ENCODE measurements at places on chromosomes 3 and 15.

- H3K27me3 ChIP-seq = no peaks in the 10 kb centered on the region
- H3K4me3 ChIP-seq = no peak overlapping the region
- H3K27ac ChIP-seq = no peak overlapping the region
- H3K4me1 ChIP-seq = peaks cover 8% of the 10 kb centered on the region
- DNase-seq = no peak
Measured at GRCh38 chr3:106261915-106262683, 393.3 kb upstream of the CBLB start.

- H3K27ac ChIP-seq = no peak overlapping the region
- H3K27me3 ChIP-seq = no peaks in the 10 kb centered on the region
- no peak overlapping the region for H3K4me3 ChIP-seq
- DNase-seq = no peak
Measured at GRCh38 chr3:29329986-29330890, 49.4 kb downstream of the RBMS3 start.

GRCh38 chr3:61807865-61808276, 246.5 kb downstream of the PTPRG start:
- DNase-seq = no peak
- H3K4me1 ChIP-seq = no peaks in the 10 kb centered on the region
- no peak overlapping the region for H3K4me3 ChIP-seq

GRCh38 chr3:17546500-17547255, 195.8 kb downstream of the TBC1D5 start:
- H3K36me3 ChIP-seq = peaks cover 34% of the 10 kb centered on the region
- no peaks in the 10 kb centered on the region for H3K4me1 ChIP-seq
- no peak for DNase-seq
- H3K27ac ChIP-seq = no peak overlapping the region
- no peaks in the 10 kb centered on the region for H3K27me3 ChIP-seq

- H3K4me1 ChIP-seq = no peaks in the 10 kb centered on the region
- H3K4me3 ChIP-seq = no peak overlapping the region
- no peaks in the 10 kb centered on the region for H3K36me3 ChIP-seq
Measured at GRCh38 chr3:169310184-169310939, 353.1 kb downstream of the MECOM start.

DNA sequence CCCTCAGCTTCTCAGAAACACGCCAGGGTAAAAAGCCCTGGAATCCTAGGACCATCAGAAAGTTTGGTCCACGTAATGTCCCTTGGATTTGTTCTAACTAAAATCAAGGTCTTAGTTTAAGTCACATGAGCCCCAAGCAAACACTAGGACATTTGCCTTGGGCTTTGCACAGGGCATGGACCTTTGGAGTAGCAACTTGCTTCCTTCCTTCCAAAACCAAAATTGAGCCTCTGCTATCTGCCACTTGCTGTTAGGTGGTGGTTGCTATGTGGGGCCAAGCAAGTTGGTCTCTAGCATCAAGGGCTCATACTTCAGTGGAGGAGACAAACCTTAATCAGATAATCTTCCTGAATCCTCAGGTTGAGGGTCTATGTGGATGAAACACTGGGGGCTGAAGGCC, 4.0 kb upstream of the DAG1 start:
- H3K4me3 ChIP-seq = no peak overlapping the region
- H3K36me3 ChIP-seq = peaks cover 7% of the 10 kb centered on the region
- H3K27ac ChIP-seq = no peak overlapping the region
- H3K4me1 ChIP-seq = peaks cover 14% of the 10 kb centered on the region
- no peaks in the 10 kb centered on the region for H3K27me3 ChIP-seq

- H3K4me3 ChIP-seq = no peak overlapping the region
- H3K27me3 ChIP-seq = no peaks in the 10 kb centered on the region
- H3K27ac ChIP-seq = peak overlapping the region; percentile 54
- no peak for DNase-seq
- H3K36me3 ChIP-seq = peaks cover 98% of the 10 kb centered on the region
Measured at GRCh38 chr15:78929536-78930264, 15.1 kb downstream of the CTSH start.

- DNase-seq = no peak
- H3K4me3 ChIP-seq = no peak overlapping the region
- no peaks in the 10 kb centered on the region for H3K36me3 ChIP-seq
- no peaks in the 10 kb centered on the region for H3K4me1 ChIP-seq
- no peaks in the 10 kb centered on the region for H3K27me3 ChIP-seq
- no peak overlapping the region for H3K27ac ChIP-seq
Measured at GRCh38 chr3:155428563-155428962, 135.1 kb upstream of the STRIT1 start.

- H3K4me1 ChIP-seq = no peaks in the 10 kb centered on the region
- H3K4me3 ChIP-seq = no peak overlapping the region
- no peaks in the 10 kb centered on the region for H3K36me3 ChIP-seq
- H3K27me3 ChIP-seq = peaks cover 14% of the 10 kb centered on the region
- H3K27ac ChIP-seq = no peak overlapping the region
- DNase-seq = no peak
Measured at GRCh38 chr3:127478922-127479321, 111.6 kb downstream of the TPRA1 start.

- H3K27me3 ChIP-seq = no peaks in the 10 kb centered on the region
- no peak for DNase-seq
- H3K36me3 ChIP-seq = no peaks in the 10 kb centered on the region
- H3K4me3 ChIP-seq = no peak overlapping the region
Measured at GRCh38 chr3:102181175-102181920, 253.5 kb upstream of the ZPLD1 start.

GRCh38 chr3:132898141-132898540, 140.1 kb upstream of the TMEM108 start:
- DNase-seq = no peak
- no peak overlapping the region for H3K4me3 ChIP-seq
- H3K27me3 ChIP-seq = no peaks in the 10 kb centered on the region
- H3K27ac ChIP-seq = no peak overlapping the region

GRCh38 chr3:158977497-158977896, 175.6 kb downstream of the MFSD1 start:
- no peaks in the 10 kb centered on the region for H3K36me3 ChIP-seq
- DNase-seq = no peak
- no peak overlapping the region for H3K27ac ChIP-seq
- peaks cover 2% of the 10 kb centered on the region for H3K27me3 ChIP-seq
- no peak overlapping the region for H3K4me3 ChIP-seq

GRCh38 chr15:78170848-78171773, 21.9 kb downstream of the IDH3A start:
- peaks cover 46% of the 10 kb centered on the region for H3K36me3 ChIP-seq
- H3K4me1 ChIP-seq = peaks cover 92% of the 10 kb centered on the region
- no peaks in the 10 kb centered on the region for H3K27me3 ChIP-seq

DNA sequence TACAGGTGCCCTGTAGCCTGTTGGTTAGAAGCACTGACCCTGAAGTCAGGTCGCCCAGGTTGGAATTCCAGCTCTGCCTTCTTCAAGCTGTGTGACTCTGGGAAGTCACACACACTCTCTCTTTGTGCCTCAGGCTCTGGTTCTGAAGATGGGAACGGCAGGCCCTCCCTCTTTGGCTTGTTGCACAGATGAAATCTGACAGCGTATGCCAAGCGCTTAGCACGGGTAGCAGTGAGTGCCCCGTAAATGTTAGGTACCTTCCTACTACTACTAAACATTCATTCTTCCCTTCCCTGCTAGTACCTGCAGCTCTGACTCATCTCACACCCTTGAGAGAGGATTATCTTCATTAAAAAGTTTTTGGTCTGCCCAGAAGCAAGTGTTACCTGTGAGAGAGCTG, 139.0 kb downstream of the PGPEP1L start:
- H3K4me3 ChIP-seq = no peak overlapping the region
- peaks cover 4% of the 10 kb centered on the region for H3K27me3 ChIP-seq
- H3K36me3 ChIP-seq = peaks cover 4% of the 10 kb centered on the region

DNA sequence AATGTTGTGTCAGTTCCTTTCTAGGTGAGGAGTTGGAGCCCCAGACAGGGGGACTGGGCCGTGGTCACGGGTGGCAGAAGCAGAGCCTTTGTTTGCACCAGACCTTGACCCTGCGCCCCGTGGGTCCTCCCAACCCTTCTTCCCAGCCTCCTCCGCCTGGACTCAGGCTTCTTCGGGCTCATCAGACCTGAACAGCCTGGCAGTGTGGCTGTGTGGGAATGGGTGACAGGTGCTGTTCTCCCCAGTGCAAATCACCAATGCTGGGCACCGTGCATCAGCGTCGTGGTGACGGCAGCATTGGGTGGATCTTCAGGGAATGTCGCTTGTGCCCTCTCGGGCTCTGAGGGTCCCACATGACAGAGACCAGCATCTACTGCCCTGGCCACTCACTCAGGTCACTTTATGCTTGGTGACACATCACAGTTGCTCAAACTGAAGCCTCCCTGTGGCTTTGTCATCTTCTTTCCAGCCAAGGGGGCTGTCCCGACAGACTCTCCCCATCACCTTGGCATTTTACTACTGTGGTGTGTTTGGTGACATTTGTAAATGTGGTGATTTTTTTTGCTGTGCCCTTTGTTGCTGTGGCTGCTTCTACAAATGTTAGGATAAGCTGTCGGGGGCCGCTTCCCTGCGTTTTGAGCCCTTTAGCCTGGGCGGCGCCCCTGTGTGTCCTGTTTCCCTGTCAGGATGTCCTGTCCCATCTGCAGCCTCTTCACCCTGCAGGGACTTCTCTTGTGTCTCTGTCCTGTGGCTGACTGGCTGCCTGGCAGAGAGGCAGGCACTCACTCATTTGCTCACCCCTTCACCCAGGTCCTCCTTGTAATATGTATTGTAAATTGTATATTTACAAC, 14.5 kb downstream of the APBA2 start:
- no peak overlapping the region for H3K4me3 ChIP-seq
- no peaks in the 10 kb centered on the region for H3K27me3 ChIP-seq
- H3K36me3 ChIP-seq = no peaks in the 10 kb centered on the region
- no peak overlapping the region for H3K27ac ChIP-seq

DNA sequence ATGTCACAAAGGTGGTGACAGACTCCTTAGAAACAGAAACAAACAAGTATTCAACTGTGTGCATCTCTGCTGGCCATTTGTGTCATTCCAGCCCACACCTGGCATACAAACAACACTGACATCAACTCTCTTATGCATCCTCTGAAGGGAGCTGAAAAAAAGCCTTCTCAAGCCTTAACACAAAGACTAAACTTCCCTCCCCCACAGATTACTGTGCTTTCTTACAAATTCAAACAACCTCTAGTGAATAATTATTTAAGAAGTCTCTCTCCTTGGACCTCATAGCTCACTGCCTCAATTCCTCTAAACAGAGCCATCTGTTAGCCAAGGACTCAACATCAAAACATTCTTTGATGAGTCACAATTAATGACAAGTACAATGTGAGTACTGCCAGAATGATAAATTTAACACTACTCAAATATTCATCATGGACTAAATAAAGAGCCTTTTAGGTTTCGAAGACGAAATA, 132.1 kb downstream of the WDR76 start:
- H3K4me3 ChIP-seq = no peak overlapping the region
- H3K27ac ChIP-seq = no peak overlapping the region
- H3K4me1 ChIP-seq = no peaks in the 10 kb centered on the region
- DNase-seq = no peak
- peaks cover 17% of the 10 kb centered on the region for H3K27me3 ChIP-seq

GRCh38 chr3:61134532-61134931, 116.7 kb downstream of the FHIT start:
- H3K4me3 ChIP-seq = no peak overlapping the region
- H3K27ac ChIP-seq = no peak overlapping the region
- no peaks in the 10 kb centered on the region for H3K27me3 ChIP-seq
- no peak for DNase-seq
- no peaks in the 10 kb centered on the region for H3K4me1 ChIP-seq

DNA sequence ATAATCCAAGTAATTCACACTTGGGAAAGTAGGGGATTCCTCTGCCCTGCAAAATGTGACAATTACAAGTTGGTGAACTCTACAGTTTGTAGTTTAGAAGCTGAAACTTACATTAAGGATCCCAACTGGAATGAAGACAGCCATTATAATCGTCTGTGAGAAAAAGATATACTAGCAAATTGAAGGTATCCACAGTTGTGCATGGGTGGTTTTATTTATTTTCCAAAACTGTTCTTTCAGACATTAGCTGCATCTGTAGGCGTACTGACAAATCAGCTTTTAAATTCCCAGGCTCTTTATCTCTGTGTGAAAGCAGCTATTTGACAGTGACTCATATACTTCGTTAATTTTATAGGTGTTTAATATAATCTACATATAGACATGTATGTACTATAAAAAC, 12.5 kb upstream of the ISL2 start:
- peaks cover 35% of the 10 kb centered on the region for H3K27me3 ChIP-seq
- H3K27ac ChIP-seq = no peak overlapping the region
- no peak for DNase-seq
- no peak overlapping the region for H3K4me3 ChIP-seq

DNA sequence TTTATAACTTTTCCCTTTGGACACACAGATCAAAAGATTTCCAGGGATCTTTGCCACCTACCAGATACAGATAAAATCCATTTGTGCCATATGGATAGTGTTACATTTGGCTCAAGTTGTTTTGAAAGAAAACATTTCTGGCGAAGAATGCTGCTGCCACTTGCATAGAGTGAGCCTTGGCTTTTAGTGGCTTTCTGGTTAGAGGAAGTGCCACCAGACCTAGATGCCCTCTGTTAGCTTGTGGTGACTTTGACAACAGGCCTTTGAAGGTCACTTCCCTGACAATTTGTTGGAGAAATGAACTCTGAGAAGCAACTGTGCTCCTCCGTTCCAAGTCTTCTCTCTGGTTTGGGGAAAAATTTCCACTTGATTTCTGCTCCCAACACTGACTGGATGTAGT, 158.0 kb downstream of the CHST2 start:
- peaks cover 2% of the 10 kb centered on the region for H3K36me3 ChIP-seq
- no peak overlapping the region for H3K4me3 ChIP-seq
- H3K4me1 ChIP-seq = peaks cover 4% of the 10 kb centered on the region
- no peak overlapping the region for H3K27ac ChIP-seq
